ENCODE measurements at places on chromosomes 6 and 20. TPM values are rescaled to one million over a fixed set of nuclear protein-coding genes. Genes with fewer than 3 reads are reported as not detected.

ISM1 gene
- polyA plus RNA-seq: not detected

WFDC12 gene
- not detected for polyA plus RNA-seq

- DNase-seq: no peak
These were observed 75.9 kb upstream of the MYL9 start for GRCh38 chr20:36465109-36466080.

GRCh38 chr20:25273046-25273445 is 25.2 kb downstream of the PYGB start:
- DNase-seq: no peak

DNA sequence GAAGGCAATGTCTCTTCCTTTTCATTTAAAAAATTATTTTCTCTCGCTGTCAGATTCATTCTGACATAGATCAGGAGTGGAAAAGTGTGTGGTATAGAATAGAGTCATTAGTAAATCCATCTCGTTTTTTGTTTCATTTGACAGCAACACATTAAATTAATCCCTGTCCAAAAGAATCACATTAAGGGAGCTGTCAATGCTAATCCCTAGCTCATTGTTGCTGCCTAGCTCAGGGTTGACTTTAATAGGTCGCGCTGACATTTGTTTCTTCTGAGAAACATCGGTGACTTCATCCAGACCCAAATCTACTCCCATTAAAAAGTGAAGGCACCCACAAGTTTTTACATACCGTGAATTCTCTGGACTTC is 25.4 kb upstream of the MAP3K7 start:
- DNase-seq: no peak

GRCh38 chr6:45522486-45522885 is 144.8 kb upstream of the SUPT3H start:
- DNase-seq: no peak

DNA sequence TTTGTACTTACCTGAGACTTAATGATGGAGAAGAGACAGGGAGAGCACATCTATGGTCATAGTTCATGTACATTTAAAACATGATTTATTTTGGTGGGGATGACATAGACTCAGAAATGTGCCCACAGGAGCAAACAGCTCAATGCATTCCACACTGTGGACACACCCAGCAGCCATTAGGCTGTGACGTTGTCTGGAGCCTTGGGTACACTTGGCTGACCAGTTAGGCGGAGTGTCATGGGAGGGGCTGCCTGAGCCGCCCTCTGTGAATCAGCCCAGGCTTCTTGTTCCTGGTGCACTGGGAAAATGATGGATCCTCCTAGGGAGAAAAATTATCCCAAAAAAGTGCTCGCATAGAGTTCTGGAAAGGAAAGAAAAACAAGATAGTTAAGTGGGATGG is 231.0 kb upstream of the GMDS start:
- DNase-seq: no peak

DNA sequence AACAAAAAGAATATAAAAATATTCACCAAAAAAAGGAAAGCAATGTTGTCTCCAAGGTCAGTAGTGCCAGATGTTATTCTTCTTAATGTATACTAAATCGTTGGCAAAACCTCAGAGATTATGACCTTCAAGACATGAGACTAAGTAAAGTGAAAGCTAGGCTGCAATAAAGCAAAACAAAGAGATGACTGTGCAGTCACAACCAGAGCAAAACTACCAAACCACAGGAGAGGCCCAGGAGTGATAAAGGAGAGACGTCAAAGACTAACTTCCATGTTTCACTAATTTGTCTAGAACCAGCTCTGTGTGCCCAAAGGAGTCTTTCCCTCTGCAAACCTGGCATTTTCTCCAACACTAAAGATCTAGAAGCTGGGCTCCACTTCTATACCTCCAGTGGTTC is 155.9 kb upstream of the POU3F2 start:
- no peak for DNase-seq

DNA sequence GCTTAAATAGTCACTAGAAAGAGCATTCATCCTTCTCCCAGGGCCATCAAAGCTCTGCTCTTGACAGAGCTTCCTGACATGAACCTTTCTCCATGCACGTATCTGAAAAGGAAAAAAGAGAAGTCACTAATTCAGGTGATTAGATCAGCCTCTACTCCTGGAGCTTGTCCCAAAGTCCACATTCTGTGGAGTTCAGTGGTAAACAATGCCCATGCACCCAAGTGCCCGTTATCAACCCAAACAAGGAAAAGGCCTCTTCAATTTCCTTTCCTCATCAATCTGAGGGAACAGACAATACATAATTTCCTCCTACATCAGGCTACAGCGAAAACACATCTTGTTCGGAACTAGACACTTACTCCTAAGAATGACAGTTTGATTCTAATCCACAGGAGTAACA is 129.2 kb upstream of the PCSK2 start:
- DNase-seq: no peak

GRCh38 chr6:38604700-38605099 is 35.0 kb downstream of the BTBD9 start:
- no peak for DNase-seq

DNA sequence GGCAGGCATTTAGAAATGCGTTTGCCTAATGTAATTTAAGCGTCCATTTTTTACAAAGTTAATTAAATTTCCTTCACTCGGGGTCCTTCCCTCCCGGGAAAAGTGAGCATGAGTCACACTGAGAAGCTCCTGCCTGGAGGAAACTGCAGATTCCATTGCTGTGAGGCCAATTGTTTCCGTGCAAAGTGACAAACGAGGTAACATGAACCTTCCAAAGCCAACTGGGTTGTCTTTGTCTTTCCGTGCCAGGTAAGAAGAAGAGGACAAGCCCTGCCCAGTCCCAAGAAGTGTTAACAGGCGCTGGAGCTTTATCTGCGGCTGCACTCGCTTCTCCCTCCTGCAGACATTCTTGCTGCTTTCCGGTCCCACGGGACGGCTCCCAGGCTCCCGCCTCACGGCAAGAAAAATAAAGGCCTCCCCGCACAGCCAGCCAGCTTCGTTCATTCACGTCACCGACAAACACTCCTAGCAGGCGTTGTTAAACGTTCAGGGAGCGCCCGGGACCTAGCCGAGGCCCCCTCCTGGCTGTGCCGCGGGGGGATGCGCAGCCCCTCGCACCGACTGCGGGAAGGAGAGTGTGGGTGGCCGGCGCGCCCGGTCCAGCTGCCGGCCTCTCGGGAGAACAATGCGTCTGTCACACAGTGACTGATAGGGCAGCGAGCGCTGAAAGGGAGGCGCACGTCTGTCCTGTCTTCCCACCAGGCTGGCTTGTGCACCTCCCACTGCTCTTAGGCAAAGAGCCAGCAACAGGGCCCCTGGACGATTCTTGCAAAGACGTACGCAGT is 61.5 kb upstream of the HDDC2 start:
- peak; percentile 39 for DNase-seq

GRCh38 chr6:67221226-67221625 is 1413.9 kb upstream of the ADGRB3 start:
- DNase-seq: no peak

DNA sequence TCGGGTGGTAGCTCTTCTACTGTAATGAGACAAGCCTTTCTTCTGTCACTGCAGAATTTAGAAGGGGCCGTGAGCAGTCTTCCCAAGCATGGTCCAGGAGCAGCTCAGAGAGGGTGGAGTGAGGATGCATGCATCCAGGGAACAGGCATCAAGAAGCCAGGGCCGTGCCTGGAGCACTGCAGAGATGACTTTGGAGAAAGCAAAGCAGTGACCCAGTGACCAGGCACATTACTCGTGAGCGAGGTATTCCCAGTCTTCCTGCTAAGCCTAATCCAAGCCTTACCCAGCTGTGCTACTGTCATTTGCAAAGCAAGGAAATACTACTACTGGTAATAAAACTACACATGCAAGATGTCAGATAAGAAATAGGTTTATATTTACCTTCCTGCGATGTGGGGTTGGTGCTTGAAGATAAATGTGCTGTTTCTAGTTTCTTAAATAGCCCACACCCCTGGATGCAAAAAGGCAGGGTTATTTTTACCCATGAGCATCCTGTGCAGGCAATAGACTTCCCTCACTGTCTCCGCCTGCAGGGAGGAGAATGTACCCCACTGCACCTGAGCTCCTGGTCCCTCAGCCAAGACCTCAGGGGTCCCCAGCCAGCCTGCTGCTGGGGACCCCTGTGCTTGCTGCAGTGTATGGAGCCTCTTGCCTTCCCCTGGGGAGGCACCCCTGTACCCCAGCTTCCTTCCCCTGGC is 62.9 kb downstream of the SSR1 start:
- no peak for DNase-seq

- no peak for DNase-seq
These were observed 117.9 kb upstream of the SGK1 start for GRCh38 chr6:134435814-134436280.

GRCh38 chr6:116419069-116419786 is 41.9 kb upstream of the CALHM6 start:
- DNase-seq: no peak

- DNase-seq: peak; percentile 13
These were observed 182.4 kb downstream of the DLL1 start for GRCh38 chr6:170108456-170108855.

- peak; percentile 29 for DNase-seq
These were observed 3.0 kb downstream of the DEFB115 start for GRCh38 chr20:31260326-31260932.

DNA sequence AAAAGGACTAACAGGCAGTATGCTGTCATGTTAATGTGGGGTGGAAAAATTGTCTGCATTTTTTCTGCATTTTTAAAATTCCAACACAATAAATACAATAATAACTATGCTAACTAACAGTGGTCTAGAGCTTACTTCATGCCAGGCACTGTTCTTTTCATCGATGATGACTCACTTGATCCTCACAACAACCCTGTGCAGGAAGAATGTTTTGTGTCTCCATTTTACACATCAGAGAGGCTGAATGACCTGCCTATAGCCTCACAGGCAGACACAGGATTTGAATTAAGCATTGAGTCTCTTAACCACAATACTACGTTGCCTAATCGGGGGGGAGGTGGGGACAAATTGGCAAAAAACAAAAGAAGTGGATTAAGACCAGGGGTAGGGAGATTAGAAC is 26.9 kb upstream of the FANCE start:
- DNase-seq: no peak

DNA sequence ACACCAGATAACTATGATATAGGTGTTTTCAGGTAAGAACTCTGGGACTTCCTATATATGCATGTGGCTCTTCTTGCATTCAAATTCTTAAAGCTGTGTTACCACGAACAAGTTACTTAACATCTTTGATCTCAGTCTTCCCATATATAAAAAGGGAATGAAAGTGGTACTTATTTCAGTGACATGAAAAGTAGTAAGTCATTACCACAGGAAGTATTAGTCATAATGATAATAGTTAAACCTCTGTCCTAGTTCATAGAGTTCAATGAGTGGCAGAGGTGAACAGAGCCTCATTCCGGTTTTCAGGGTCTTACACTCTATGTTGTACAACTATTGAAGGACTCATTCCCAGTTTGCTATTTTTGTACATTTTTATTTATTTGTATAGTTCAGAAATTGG is 237.0 kb downstream of the NKAIN2 start:
- no peak for DNase-seq

DNA sequence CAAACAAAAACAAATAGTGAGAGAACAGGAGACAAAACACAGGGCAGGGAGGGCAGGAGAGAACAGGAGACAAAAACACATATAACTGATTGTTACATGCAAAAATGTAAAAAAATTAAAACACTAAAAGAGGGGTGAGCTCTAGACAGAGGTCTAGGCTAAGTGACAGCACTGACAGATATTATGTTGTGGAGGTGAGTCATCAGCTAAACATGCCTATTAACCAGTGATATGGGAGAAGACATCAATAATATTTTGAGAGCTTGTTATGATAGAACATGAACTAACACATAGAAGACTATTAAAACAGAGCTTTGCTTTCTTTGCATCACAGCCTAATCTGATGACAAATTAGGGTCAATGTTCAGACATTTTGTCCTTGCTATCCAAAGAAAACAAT is 972.7 kb downstream of the PRIM2 start:
- DNase-seq: no peak

- DNase-seq: no peak
These were observed 350.0 kb upstream of the PRND start for GRCh38 chr20:4371623-4372251.

Measured in SK-N-SH (cell line).